HCT116 (cell line): ENCODE measurements at places on chromosomes 11 and 22.
A peak's percentile ranks its signal among the peaks of the same experiment; 100 is the strongest.

DNA sequence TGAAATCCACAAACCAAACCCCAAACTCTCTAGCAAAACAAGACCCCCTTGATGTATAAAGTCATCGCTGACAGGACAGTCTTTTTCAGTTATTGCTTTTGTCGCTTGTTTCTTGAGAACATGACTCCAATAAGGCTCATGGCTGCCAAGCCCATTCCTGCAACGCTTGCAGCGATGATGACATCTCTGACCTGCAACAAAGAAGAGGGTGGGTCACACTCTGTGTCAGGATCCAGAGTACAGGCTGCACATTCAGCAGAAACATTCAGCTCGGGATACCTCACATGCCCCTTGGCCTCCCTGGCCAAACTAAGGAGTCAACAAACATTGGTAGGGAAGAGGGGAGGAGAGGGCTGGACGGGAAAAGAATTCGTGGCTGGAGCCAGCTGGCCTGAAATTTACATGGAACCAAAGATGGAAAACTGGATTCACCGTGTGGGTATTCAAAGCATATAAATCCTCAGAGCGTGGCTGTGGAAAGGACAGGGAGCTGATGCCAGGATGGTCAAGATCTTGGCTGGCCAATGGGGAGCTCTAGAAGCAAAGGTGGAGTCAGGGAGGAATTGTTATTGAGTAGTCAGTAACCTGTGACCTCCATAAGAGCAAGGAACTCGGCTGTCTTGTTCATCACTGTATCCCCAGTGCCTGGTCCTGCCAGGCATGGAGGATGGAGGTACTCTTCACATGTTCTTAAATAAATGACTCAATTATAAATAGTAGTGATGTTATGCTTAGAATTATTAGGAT, 11.8 kb upstream of the PLAAT2 start:
- no peaks in the 10 kb centered on the region for H3K36me3 ChIP-seq
- H3K4me3 ChIP-seq: no peak overlapping the region
- H3K4me1 ChIP-seq: no peaks in the 10 kb centered on the region
- H3K27ac ChIP-seq: no peak overlapping the region

DNA sequence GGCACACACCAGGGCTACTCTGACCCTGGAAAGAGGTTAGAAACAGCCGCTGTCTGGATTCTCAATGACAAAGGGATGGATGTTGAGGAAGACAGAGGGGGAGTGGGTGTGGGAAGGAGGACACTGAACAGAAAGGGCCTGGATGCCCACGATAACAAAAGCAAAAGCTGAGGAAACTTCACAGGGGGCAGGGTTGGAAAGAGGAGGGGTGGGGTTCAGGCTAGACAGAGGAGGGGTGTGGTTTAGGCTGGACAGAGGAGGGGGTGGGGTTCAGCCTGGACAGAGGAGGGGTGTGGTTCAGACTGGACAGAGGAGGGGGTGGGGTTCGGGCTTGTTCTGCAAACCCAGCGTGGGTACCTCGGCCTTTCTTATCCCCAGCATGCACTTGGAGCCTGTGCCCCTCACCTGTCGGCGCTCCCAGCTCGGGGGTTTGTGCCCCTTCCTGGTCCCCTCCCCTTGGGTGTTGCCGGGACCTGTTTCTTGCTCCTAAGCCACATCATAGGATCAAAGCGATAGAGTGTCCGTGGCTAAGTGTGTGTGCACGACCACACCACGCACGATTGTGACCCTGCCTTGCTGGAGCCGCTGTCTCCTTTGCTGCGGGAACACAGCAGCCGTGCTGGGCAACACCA, 75.6 kb downstream of the BRD1 start:
- no peak overlapping the region for H3K27ac ChIP-seq
- no peaks in the 10 kb centered on the region for H3K27me3 ChIP-seq
- DNase-seq: no peak
- H3K4me3 ChIP-seq: no peak overlapping the region
- no peaks in the 10 kb centered on the region for H3K4me1 ChIP-seq
- no peaks in the 10 kb centered on the region for H3K36me3 ChIP-seq

DNA sequence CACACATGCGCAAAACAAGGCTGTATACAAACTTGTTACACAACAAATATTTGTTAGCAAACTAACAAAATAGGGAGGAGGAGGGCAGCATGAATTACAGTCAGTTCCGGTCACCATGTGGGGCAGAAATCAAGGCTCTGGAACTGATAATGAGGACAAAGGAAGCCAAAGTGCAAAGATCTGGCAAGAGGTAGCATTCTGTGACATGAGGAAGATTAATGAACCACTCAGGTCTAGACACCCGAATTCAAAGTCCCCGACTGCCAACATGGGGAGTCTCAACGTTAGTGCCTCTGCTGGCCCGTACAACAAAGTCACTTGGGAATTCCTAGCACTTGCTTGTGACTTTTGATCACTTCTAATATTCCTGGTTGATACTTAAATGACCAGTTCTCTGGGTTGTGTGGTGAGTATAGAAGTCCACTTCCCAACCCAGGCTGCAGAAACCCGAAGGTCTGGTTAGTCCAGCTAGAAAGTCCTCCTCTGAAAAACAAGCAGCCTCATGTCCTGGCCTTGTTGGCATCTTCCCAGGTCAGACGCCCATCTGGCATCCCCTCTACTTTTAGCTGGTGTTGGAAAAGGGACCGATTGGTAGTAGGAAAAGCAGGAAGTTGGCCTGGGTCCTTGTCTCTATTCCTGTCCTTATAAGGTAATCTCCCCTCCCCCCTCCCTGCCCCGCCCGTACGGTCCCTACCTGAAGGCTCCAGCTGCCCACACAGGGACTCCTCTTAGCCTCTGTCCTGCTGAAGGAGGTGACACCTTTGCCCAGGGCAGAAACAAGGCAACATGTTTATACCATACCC, 1.6 kb downstream of the SUN2 start:
- peaks cover 37% of the 10 kb centered on the region for H3K4me1 ChIP-seq
- H3K36me3 ChIP-seq: no peaks in the 10 kb centered on the region; the same call in 1 of the 2 replicates
- peak overlapping the region; percentile 99; the same call in 1 of the 2 replicates for H3K27ac ChIP-seq
- no peak for DNase-seq

- peak; percentile 38 for DNase-seq
- H3K36me3 ChIP-seq: no peaks in the 10 kb centered on the region
- H3K4me1 ChIP-seq: peaks cover 13% of the 10 kb centered on the region; the same call in 1 of the 2 replicates
- H3K27me3 ChIP-seq: no peaks in the 10 kb centered on the region
- no peak overlapping the region for H3K27ac ChIP-seq
These were observed 21.4 kb upstream of the ABCC8 start for GRCh38 chr11:17498058-17498457.

DNA sequence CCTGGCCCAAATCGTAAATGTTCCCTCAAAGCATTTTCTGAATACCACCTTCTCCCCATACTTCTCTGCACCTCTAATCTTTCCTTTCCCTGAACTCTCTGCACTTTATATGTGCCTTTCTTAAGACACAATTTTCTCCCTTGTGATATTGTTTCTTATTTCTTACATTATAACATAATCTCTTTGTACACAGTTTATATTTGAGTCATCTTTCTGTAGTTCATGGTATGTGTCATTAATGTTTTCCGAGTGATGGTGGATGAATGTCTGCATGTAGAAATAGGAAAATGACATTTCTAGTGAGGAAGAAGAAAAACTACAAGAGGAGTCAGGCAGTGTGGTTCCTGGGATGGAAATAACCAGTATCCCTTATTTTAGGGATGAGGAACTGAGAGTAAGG, 5.5 kb downstream of the ACRV1 start:
- H3K27ac ChIP-seq: no peak overlapping the region
- no peaks in the 10 kb centered on the region for H3K4me1 ChIP-seq
- no peak overlapping the region for H3K4me3 ChIP-seq
- no peak for DNase-seq

DNA sequence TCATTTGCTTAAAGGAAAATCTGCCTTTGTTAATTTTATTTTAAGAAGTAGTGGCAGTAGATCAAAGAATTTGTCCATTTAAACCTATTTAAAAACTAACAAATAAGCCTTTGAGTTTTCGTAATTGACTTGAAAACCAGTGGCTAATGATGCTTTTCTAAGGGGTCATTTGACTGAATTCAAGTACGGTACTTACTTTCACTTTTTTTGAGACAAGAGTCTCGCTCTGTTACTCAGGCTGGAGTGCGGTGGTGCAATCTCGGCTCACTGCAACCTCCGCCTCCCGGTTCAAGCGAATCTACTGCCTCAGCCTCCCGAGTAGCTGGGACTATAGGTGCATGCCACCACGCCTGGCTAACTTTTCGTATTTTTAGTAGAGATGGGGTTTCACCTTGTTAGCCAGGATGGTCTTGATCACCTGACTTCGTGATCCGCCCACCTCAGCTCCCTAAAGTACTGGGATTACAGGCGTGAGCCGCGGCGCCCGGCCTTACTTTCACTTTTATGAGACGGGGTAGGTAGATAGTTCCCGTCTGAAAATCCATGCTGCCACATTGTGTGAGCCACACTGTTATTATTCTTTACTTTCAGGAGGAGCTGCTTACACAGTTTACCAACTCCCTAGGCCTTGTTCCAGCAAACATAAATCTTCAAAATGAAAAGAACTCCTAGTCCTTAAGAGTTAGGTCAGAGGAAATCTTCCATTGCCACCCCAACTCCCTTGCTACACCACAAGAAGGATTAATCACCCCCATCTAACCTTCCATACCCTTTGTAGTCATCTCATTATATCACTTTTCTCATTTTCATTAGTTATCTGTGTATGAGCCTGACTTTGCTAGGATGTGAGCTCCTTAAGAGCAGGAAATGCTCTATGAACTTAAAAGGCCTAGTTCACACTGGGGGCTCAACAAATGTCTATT, 926.6 kb upstream of the CCDC90B start:
- H3K4me1 ChIP-seq: no peaks in the 10 kb centered on the region
- no peaks in the 10 kb centered on the region for H3K36me3 ChIP-seq
- H3K4me3 ChIP-seq: no peak overlapping the region
- DNase-seq: no peak
- no peak overlapping the region for H3K27ac ChIP-seq
- no peaks in the 10 kb centered on the region for H3K27me3 ChIP-seq

- 0 out of 2 replicates have a peak, but pooled peaks cover 6% of the 10 kb centered on the region for H3K27me3 ChIP-seq
- no peak overlapping the region for H3K27ac ChIP-seq
- no peaks in the 10 kb centered on the region for H3K4me1 ChIP-seq
- H3K36me3 ChIP-seq: no peaks in the 10 kb centered on the region
- no peak overlapping the region for H3K4me3 ChIP-seq
These were observed 116.8 kb downstream of the MED15 start for GRCh38 chr22:20624161-20624616.

DNA sequence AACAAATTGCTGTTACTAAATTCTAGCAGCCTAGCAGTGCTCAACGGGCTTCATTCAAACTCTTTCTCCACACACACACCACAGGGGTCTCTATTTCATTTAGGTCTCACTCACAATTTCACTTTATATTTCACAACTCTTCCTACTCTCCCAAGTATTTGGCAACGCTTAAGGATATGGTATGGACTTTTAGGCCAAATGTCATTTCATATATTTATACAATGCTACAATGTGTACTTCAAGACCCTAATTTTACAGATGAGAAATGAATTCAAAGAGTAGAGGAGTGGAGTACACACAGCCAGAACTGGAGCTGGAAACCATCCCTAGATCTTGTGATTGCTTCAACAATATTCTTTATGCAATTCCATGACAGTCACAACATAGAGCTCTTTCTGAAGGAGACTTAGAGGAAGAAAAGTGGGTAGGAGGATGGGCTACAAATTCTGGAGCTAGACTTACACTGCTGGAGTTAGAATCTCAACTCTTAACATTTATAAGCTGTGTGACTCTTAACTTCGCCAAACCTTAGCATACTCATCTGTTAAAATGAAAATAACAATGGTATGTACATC, 2.5 kb upstream of the MS4A13 start:
- no peaks in the 10 kb centered on the region for H3K4me1 ChIP-seq
- no peak overlapping the region for H3K27ac ChIP-seq
- no peak overlapping the region for H3K4me3 ChIP-seq
- no peaks in the 10 kb centered on the region for H3K36me3 ChIP-seq
- no peak for DNase-seq

GRCh38 chr11:3836903-3837302, 3.9 kb downstream of the RHOG start:
- no peak overlapping the region for H3K27ac ChIP-seq
- no peak overlapping the region for H3K4me3 ChIP-seq
- H3K27me3 ChIP-seq: no peaks in the 10 kb centered on the region
- no peak for DNase-seq
- H3K4me1 ChIP-seq: peaks cover 33% of the 10 kb centered on the region

DNA sequence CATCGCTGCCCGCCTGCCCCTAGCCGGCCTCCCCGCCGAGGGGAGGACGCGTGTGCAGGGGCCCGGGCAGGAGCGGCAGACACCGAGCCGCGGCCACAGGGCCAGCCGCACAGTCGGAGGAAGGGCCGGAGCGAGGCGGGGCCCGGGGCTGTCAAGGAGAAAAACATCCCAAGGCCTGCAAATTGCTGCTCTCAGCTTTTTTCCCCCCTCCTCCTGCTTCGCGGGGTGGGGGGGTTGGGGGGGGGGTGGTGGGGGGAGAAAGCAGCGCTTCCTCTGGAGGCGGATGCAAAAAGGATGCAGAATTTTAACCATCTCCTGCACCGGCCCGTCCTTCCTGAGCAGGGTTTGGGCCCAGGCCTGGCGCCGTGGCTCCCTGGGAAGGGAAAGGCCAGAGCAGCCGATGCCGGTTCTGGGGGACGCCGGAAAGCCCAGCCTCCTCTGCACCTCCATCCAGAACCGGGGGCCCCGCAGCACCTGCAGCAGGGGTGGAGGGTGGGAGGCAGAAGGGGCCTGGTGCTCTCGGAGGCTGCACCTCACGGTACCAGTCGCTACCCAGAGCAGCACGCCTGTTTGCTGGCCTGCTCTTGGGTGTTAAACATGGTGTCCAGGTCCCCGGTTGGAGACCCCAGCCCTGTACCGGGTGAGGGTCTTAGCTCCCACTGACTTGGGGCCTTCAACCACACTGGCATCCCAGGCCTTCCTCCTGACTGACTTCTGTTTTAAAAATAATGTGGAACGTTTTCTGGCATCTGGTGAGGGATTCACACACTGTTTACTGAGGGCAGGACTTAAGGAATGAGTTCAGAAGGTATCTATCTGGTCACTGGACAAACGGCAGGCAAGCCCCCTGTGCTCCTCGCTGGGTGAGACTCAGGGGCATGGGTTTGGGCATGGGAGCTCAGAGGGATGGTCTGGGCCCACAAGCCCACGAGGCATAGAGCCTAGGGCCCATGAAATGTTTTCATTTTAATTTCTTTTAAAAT, 77.4 kb upstream of the WNT7B start:
- H3K36me3 ChIP-seq: no peaks in the 10 kb centered on the region
- H3K27me3 ChIP-seq: no peaks in the 10 kb centered on the region
- peak overlapping the region; percentile 85 for H3K27ac ChIP-seq
- H3K4me3 ChIP-seq: peak overlapping the region; percentile 70
- no peak for DNase-seq

DNA sequence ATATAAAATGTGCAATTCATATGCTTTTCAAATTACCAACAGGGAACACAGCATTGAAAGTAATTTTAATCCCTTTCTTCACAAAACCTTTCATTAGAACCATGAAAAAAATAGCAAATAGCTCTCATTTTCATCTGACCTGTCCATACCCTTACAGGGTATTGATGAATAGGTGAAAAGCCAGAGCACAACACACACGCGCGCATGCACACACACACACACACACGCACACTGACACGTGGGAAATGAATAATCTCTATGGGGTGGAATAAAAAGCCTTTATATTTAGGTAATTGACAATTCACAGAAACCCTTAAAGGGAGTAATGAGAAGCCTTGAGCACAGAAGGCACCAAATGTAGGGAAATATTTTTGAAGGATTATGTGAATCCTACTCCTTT, 76.2 kb upstream of the POU2AF2 start:
- H3K27ac ChIP-seq: no peak overlapping the region
- H3K4me1 ChIP-seq: no peaks in the 10 kb centered on the region
- no peaks in the 10 kb centered on the region for H3K36me3 ChIP-seq
- no peak for DNase-seq
